Activated CD4-positive, alpha-beta T cell treated with anti-CD3 and anti-CD28 coated beads for 48 hours (primary cell): ENCODE measurements at places on chromosomes 4 and X.

GRCh38 chr4:8280876-8281440 is 11.4 kb downstream of the HTRA3 start:
- no peak for DNase-seq

GRCh38 chrX:34365471-34365870 is 233.4 kb upstream of the FAM47A start:
- no peak for DNase-seq

DNA sequence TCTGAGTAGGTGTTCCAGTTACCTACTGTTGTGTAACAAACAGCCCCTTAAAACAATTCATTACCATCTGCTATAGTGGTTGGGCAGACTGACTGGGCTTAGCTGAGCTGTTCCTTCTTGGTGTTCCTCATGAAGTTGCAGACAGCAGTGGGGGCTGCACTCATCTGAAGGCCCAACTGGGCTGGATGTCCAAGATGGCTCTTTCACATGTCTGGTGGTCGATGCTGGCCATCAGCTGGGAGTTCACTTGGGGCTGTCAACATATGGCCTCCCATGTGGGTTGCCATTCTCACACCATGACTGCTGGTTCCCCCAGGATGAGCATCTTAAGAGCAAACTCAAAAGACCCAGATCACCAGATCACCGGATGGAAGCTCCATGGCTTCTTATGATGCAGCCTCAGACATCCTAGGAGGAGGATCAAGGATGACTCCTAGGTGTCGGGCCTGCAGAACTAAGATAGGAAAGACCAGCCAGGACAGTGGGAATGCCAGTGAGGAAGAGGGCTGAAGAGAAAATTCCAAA is 34.3 kb upstream of the PPP2R2C start:
- no peak for DNase-seq

- no peak for DNase-seq
These were observed 38.0 kb upstream of the LNX1 start for GRCh38 chr4:53629296-53629695.

GRCh38 chr4:7261536-7261935 is 69.2 kb downstream of the SORCS2 start:
- DNase-seq: no peak
